ENCODE measurements at places on chromosomes 2 and 18. TPM values are rescaled to one million over a fixed set of nuclear protein-coding genes. Genes with fewer than 3 reads are reported as not detected.

DNA sequence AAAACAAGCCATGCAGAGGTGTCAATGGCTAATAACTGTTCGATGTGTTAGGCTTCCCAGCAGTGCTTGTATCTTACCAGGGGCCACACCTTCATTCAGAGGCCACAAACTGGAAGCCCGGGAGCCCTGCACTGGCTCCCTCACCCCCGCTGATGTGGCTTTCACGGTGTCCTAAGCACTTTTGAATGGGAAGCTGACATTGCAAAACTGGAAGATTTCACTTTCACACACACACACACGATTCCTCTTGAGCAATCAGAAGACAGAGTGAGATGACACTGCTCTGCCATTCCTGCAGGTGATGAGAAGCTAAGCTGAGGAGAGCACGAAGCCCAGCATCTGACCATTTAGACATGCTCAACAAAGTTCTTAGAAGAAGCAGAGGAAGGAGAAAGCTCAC is 8.6 kb upstream of the ZNF407 start:
- no peak for DNase-seq

DNA sequence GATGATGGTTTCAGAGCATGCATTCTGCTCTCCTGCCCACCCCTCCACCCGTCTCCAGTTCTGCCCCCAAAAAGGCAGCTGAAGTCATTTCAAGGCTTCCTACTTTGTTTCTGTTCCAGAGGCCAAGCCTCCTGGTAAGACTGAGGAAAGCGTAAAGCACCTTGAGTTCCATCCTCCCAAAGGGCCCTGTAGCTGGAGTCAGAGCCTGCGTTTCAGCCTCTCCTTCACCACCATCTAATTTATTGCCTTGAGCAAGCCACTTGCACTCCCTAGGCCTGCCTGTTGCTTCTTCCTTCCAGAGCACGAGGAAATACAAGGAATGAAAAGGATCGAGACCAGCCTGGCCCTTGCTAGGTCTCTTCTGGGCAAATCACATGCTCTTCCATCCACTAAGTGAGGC is 244.2 kb upstream of the RAB12 start:
- DNase-seq, result no peak

- DNase-seq, result no peak
Observed at GRCh38 chr18:77007251-77007650, 125.3 kb downstream of the MBP start.

DNA sequence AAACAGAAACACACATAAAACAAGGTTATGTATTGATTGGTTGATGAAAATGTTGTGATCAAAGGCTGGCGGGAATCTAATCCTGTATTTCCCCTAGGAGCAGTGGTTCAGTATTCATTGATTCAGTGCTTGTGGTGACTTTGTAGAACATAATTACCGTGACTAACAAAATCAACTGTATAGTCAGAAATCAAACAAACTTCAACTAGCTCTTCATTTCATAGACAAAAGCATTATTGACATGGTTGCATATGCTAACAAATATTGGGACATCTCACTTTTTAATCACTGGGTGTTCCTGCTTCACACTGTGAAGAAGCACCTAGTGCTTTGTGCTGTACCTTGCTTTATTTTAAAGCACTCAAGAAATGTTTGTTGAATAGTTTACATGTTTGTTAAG is 41.4 kb downstream of the USP14 start:
- DNase-seq, result no peak

- no peak for DNase-seq
Observed at GRCh38 chr2:128405981-128406613, 87.4 kb upstream of the HS6ST1 start.

- no peak for DNase-seq
Observed at GRCh38 chr2:174011796-174012195, 46.6 kb upstream of the SP3 start.

DNA sequence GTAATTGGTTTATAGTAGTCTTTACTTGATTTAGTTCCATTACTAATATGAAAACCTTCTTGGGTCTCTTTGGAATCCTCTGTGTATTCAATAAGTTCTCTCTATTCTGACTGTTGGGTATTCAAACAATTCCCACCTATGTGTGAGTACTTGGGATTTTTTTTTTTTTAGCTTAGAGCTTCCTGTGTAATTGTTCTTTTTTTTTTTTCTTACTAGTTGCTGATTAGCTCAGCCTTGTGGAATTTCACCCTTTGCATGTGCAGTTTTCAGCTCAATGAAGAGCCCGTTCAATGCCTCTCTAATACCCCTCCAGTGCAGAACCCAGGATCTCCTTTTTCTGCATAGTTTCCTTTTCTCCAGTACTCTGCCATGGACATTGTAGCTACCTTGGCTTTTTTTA is 339.1 kb upstream of the GALNT5 start:
- DNase-seq, result no peak

- DNase-seq, result no peak
Observed at GRCh38 chr2:88067189-88067588, 436 bp upstream of the SMYD1 start.

GRCh38 chr2:33436083-33436482 is 40.4 kb upstream of the RASGRP3 start:
- DNase-seq, result no peak

DNA sequence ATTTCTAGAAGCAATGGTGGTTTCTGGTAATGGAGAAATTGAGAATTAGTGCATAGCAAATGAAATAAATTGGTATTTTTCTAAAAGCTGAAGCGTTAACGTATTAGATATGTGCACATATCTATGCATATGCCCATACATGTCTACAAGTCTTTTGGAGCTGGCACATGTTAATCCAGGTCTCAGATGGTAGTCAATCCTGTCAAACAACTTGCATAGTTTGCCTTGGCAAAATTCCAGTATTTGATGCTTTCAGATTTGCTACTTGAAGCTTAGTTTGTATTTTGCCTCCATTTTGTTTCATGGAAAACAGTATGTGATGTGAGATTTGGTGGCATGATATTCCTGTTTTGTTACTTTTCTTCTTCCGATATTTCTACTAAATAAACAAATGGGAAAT is 304.6 kb downstream of the PARD3B start:
- no peak for DNase-seq

DNA sequence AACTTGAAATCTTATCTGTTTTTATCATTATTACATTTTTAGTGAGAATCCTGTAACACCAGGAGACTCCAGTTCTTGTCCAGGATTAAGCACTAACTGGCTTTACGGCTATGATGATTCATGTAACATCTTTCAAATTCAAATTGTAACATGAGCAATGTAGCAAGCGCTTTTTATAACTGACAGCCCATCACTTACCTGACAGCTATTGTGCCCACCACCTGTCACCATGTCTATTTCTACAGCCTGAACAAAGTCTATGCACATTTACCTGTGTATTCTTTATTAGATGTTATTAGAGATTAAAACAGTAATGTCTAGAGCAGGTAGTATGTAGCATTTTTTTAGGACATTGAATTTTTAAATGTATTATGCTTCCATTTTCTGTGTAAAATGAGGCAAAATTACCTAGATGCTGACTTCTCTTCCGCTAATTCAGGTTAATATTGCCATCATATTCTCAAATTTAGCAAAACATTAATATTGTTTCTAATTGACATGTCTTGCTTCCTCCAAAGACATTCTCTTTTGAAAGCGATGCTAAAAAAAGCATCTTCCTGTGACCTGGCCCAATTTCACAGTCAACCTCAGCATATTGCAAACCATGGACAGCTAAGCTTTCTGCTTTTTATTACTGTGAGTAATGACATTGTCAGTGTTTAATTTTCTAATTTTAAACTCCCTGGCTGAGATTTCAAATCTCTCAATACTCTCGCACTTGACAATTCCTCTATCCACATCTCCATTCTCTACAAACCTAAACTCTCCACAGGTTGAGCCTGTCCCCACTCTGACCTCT is 37.8 kb downstream of the RIT2 start:
- no peak for DNase-seq

DNA sequence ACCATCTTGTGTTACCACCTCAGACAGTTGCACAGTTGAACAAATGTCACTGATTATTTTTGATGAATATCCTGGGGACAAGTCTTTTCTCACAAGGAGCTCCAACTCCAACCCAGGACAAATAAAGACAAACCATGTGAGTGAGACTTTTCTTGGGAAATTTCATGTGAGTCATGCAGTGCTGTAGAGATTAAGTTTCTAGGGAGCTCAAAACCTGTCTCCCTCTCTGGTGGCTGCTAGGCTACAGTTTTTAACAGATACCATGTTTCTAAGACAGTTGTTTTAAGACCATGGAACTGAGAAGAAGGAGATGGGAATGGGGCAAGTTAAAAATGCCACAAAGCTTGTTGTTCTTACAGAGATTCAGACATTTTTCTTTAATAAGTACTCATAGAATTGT is 255.5 kb downstream of the RIT2 start:
- DNase-seq, result no peak

DNA sequence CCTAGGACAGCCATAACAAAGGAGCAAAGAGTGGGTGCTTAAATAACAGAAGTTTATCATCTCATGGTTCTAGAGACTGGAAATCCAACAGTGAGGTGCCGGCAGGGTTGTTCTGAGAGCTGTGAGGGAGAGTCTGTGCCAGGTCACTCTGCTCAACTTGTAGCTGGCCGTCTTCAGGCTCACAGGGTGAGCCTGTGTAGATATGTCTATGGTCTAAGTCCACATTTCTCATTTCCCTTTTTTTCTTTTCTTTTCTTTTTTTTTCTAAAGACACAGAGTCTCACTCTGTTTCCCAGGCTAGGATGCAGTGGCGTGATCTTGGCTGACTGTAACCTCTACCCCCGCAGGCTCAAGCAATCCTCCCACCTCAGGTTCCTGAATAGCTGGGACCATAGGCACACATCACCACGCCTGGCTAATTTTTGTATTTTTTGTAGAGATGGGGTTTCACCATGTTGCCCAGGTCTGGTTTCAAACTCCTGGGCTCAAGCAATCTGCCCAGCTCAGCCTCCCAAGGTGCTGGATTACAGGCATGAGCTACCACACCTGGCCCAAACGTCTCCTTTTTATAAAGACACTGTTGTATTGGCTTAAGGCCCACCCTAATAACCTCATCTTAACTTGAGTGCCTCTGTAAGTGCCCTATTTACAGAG is 142.2 kb downstream of the SP3 start:
- DNase-seq, result no peak

DNA sequence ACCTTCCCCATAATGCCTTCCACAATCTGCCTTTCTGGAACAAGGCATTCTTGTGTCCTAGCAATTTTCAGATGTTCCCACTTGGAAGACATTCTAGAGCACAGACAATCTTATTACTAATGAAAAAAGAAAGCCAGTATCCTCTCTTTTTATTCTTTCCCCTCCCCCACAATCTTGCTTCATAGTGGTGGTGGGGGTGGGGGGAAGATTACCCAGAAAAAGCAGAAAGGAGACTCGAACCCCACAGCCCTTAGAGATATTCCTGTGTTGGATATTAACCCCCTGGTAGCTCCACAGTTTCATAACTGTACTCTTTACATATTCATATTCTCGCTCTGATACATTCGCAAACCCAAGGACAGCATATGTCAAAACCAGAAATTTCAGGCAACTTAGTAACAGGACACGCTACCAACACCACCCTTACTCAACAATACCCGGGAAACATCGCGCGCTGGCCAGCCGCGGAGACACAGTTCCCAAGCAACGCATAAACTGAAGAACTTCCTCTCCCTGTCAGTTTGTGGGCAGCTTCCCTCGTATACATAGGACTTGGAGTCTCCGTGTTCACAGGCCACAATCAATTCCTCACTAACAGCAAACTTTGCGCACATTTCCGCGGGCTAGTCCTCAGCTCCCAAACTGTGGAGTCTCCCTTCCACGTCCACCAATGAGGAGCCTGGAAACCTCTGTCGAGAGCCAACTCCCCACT is 793 bp downstream of the NR4A2 start:
- peak; percentile 91 for DNase-seq

- DNase-seq, result no peak
Observed at GRCh38 chr2:17592731-17593409, 52.4 kb downstream of the VSNL1 start.

GRCh38 chr2:170332676-170333402 is 154.9 kb downstream of the MYO3B start:
- DNase-seq, result no peak

- no peak for DNase-seq
Observed at GRCh38 chr2:205988274-205988673, 97.7 kb downstream of the INO80D start.

DNA sequence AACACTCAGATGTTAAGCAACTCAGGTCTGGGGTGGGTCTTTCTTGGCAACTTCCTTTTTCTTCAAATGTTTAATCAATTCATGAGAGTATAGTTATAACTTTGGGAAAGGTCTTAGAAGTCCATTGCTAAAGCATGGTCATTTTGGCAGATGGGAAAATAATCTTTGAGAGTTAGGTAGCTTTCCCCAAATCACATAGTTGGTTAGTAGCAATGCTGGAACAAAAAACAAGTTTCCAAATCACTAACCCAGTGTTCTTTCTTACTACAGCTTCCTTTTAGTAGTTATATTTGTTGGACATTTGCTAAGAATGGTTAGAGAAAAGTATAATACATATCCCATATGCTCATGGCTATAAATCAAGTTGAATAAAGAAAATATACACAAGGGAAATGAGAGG is 185.2 kb upstream of the SLC14A2 start:
- no peak for DNase-seq

- DNase-seq, result no peak
Observed at GRCh38 chr2:129729646-129730045, 249.8 kb upstream of the RAB6C start.

GRCh38 chr2:223625652-223626051 is 23.5 kb upstream of the SCG2 start:
- DNase-seq, result no peak

- DNase-seq, result no peak
Observed at GRCh38 chr2:143162123-143162837, 33.1 kb downstream of the ARHGAP15 start.

- DNase-seq, result no peak
Observed at GRCh38 chr2:213846856-213847255, 562.6 kb downstream of the SPAG16 start.

STAM2 gene
- 35.5 TPM for total RNA-seq

IL1RL1 gene
- total RNA-seq, result 8.0 TPM

VSNL1 gene
- total RNA-seq, result 1.1 TPM

ST6GAL2 gene
- total RNA-seq, result 1.8 TPM

CMPK2 gene
- total RNA-seq, result 9.3 TPM

GLI2 gene
- total RNA-seq, result 2.9 TPM

PKDCC gene
- total RNA-seq, result 106 TPM

CNGA3 gene
- 5.8 TPM for total RNA-seq

NDUFB3 gene
- total RNA-seq, result 85.3 TPM

TDRD15 gene
- total RNA-seq, result not detected

OSR1 gene
- 7.8 TPM for total RNA-seq

TCF4 gene
- total RNA-seq, result 106 TPM

MYO3B gene
- not detected for total RNA-seq

ATP6V1C2 gene
- total RNA-seq, result not detected

NTSR2 gene
- not detected for total RNA-seq
